ENCODE measurements at places on chromosomes 7 and 10.

DNA sequence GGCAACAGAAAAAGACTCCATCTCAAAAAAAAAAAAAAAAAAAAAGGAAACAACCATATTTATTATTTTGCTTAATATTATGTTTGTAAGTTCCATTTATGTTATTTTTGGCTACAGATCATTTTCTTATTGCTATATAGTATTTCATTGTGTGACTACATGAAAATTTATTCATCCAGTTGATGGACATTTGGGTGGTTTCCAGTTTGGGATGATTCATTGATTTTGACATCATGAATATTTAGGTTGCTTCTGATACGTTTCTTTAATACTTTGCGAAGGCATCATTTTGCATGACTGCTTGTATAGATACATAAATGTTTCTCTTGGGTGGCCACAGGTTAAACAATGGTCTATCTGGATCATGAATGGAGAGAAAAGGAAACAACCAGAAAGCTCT lies 2.0 kb upstream of the NPSR1 start:
- no peak for DNase-seq

- no peak for DNase-seq
Observed at GRCh38 chr10:30911303-30911863, 120.3 kb downstream of the ZNF438 start.

DNA sequence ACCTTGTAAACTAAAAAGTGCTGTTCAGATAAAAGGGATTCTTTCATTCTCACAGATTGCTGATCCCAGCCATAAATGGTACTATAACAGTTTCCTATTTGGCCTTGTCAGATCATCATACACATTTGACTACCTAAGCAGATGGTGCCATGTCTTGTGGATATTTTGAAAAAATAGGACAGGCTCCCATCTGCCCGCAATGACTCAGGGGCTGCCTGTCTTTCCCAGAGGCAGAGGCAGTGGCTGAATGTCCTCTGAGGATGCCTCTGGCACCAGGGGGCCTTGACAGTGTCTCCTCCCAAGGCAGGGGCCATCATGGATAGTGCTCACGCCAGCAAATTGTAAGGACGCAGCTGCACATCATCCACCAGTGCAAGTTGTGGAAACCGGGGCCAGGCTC lies 323.0 kb upstream of the PODXL start:
- no peak for DNase-seq

DNA sequence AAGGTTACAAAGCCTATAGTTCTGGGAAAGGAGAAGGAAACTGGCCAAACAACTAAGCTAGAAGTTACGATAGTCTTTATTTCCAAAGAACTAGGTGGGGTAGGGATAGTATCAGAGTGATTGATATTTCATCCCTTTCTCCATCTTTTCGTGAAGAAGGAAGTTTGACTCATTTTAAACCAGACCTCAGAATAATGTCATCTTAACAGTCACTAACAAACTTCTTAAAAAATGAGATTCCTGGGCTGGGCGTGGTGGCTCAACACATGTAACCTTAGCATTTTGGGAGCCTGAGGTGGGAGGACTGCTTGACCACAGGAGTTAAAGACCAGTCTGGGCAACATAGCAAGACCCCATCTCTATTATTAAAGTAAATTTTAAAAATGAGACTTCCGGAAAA lies 69.4 kb downstream of the ARL4A start:
- no peak for DNase-seq

GRCh38 chr7:104397442-104397841 lies 69.0 kb downstream of the LHFPL3 start:
- DNase-seq: no peak

GRCh38 chr7:30795161-30795948 lies 24.1 kb downstream of the MINDY4 start:
- no peak for DNase-seq

- DNase-seq: no peak
Observed at GRCh38 chr7:123600876-123601275, 745 bp upstream of the ASB15 start.

- DNase-seq: no peak
Observed at GRCh38 chr7:6460303-6460702, 12.5 kb upstream of the DAGLB start.

DNA sequence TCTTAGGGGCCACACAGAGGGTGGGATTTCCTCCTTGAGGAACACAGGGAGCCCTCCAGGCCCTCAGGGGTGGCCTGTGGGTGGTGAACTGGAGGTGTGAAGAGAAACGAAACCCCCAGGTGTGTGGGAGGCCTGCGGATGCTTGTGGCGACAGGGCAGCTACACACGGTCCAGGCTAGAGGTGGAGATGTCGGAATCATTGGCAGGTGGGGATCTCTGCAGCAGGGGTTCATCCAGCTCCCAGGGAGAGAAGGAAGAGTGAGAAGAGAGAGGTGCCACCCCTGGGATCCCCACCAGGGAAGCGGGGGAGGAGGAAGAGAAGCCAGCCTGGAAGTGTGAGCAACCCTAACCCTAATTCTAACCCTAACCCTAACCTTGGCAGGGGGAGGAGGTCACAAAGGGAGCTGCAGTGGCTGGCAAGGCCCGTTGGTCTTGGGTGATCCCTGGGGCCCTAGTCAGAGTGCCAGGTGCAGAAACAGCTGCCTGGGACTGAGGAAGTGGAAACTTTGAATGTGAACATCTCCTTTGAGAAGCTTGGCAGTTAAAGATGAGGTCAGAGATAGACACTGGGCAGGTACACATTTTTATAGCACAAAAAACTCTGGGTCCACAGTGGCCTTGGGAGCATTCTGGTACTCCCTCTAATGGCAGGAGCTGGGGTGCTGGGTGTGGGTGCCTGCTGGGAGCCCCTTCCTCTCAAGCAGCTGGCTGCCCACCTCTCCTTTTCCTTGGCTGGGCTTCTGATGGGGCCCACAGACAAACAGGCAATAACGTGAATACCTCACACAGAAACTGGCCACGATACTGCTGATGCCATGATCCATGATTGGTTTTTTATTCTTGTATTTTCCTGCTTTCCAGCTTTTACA lies 6.8 kb upstream of the AEBP1 start:
- DNase-seq: no peak

- DNase-seq: no peak
Observed at GRCh38 chr10:129448086-129448485, 19.0 kb upstream of the MGMT start.

GRCh38 chr7:149284343-149284742 lies 22.3 kb downstream of the ZNF783 start:
- no peak for DNase-seq

GRCh38 chr7:2818121-2818520 lies 26.0 kb downstream of the GNA12 start:
- DNase-seq: no peak

DNA sequence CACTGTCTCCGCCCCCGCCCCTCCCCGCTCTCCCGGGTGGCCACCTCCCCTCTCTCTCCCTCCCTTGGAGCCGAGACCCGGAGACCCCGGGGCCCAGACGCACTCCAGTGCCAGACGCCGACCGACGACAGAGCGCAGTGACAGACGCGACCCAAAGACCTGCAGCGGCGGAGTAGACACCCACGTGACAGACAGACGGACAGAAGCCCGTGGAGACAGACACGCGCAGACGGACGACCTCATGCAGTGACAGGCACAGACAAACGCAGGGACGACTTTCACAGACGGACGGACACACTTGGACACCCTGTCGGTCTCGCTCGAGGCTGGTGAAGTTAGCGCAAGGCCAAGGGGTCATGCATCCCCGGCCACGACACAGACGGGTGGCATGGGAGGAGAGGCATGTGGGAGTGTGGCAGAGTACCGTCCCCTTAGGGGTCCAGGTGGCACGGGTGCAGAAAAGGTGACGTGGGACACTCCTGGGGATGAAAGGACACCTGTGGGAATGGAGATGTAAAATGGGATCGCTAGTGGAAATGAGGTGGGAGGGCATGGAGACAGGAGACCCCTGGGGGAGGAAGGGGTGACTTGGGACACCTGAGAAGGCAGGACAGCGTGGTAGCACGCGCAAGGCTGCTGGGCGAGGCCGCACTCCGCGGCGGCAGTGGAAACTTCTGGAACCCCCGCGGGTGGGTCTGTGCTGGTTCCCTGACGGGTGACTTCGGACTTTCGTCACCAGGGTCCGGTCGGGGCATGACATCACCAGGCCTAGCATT lies 456 bp upstream of the ACHE start:
- DNase-seq: peak; percentile 36

- peak; percentile 75 for DNase-seq
Observed at GRCh38 chr10:78950656-78951587, 117.8 kb upstream of the ZMIZ1 start.

- no peak for DNase-seq
Observed at GRCh38 chr7:92002720-92003119, 62.1 kb downstream of the AKAP9 start.

GRCh38 chr7:36128448-36129047 lies 24.5 kb upstream of the EEPD1 start:
- peak; percentile 44 for DNase-seq

DNA sequence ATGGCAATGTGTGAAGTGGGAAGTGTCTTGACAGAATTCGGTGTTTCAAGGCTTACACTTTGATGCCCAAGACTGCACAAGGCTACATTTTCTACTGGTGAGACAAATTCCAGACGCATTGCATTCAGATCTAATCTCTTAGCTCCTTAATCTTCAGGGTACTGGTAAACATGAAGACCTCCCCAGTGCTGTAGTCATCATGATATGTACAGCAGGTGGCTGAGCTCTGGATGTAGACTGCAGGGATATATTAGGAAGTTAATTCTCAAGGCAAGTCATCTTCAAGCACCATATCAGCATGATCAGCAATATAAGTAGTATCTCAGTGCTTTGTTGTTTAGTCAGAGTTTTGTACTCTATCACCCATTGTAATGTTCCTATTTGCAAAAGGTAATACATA lies 61.8 kb downstream of the IKZF1 start:
- no peak for DNase-seq

Data from SJCRH30 (cell line).